ENCODE measurements at places on chromosomes 4 and X. TPM values are rescaled to one million over a fixed set of nuclear protein-coding genes. Genes with fewer than 3 reads are reported as not detected.
A peak's percentile ranks its signal among the peaks of the same experiment; 100 is the strongest.

GRCh38 chr4:94365304-94365703 lies 22.7 kb upstream of the HPGDS start:
- DNase-seq = no peak

DNA sequence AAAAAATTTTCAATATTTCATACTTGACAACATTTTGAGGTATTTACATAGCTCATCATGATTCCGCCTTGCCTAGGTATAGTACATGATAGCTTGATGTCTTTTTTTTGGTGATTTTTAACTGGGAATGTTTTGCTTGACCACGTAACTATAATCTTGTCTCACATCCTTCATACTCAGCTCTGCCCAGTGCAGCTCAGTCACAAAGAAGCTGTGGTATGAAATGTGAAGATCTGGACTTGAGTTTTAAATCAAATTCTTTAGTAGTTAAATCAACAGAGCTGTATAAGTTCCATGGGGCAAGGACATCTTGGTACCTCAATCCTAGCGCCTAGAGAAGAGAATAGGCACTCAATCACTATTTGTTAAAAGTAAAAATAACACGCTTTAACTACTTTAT lies 276.3 kb upstream of the DKK2 start:
- no peak for DNase-seq

GRCh38 chr4:155741546-155741945 lies 17.3 kb upstream of the GUCY1B1 start:
- DNase-seq = no peak

GRCh38 chr4:80186676-80187075 lies 10.6 kb upstream of the PRDM8 start:
- no peak for DNase-seq

GRCh38 chrX:39869846-39870601 lies 227.7 kb downstream of the BCOR start:
- no peak for DNase-seq

DNA sequence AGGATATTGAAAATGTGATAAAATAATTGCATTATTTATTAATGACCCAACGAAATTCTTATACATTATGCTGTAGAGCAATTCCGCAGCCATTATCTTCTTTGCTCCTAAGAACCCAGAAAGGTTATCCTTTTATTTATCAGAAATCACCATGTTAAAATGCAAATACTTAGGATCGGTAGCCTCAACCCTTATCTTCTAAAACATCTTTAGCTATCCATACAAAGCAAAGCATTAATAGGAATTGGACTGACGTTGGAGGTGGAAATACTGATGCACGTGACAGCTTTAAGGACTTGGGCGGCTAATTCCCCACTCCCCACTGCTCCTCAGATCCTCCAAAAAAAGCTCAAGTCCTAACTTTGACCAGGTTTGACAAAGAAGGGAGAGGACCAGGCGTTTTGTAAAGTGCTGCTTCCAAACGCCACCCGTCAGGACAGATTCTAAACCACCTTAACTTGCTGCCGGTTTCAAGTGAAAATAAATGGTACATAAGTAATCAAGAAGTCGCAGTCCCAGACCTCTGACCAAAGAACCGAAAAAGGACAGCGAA lies 539 bp upstream of the SPCS3 start:
- no peak for DNase-seq

- no peak for DNase-seq
Observed at GRCh38 chr4:138393886-138394610, 151.9 kb upstream of the SLC7A11 start.

- DNase-seq = no peak
Observed at GRCh38 chr4:40547789-40548132, 81.9 kb downstream of the RBM47 start.

SOWAHD gene
- 2.2 TPM for total RNA-seq

GRCh38 chr4:111854494-111855087 lies 290.7 kb upstream of the FAM241A start:
- DNase-seq = no peak

KCTD8 gene
- total RNA-seq = not detected

MTNR1A gene
- not detected for total RNA-seq

SPANXC gene
- not detected for total RNA-seq

DNA sequence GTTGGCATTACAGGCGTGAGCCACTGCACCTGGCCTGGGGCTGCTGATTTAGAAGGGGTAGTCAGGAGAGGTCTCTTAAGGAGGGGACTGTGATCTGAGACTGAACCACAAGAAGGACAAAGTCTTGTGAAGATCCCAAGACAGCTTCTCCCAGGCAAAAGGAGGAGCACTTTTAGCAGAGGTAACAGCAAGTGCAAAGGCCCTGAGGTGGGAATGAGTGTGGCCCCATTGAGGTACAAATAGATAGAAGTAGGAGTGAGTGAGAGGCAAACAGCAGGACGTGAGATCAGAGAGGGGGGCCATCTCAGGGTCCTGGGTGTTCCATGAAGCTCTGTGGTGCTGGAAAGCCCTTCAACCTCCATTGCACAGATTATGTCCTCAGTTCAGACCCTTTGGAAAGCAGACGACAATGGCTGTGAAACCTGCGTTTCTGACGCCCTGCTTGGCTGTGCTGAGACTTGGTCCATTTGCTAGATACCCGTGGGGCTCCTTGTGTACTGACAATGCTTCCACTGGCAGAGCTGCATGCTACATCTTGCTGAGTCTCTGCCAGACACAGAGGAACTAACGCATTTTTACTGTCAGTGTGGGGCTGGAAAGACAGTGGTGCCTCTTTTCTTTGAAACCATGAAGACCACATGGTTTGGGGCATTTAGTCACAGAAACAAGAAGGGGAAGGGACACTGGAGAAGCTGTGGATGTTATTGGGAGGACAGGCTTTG lies 1.3 kb upstream of the CCKAR start:
- DNase-seq = no peak

TMEM47 gene
- total RNA-seq = 2.2 TPM

DNA sequence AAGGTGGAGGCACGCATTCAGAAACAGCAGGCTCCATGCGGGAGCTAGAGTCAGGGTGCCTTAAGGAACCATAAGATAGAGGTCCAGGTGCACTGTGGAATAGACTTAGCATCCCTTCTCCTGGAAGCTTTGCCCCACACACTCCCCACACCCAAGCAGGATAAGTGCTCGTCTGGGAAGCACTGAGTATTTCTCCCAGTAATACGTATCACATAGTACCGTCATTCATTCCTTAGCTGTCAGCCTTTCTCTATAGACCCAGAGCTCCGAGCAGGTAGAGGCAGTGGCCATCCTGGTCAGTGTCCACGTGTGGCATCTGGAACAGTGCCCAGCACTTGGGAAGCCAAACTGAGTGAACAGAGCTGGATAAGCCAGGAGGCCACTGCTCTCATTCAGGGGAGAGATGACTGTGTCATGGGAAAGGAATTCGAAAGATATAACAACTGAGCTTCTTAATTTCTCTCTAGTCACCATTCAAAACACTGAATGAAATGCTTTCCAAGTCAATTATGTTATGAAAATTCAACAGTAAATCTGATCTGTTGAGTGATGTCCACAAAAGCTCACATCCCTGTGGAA lies 9.9 kb downstream of the APBB2 start:
- DNase-seq = no peak

GRCh38 chrX:132594129-132594528 lies 105.3 kb upstream of the MBNL3 start:
- no peak for DNase-seq

DNA sequence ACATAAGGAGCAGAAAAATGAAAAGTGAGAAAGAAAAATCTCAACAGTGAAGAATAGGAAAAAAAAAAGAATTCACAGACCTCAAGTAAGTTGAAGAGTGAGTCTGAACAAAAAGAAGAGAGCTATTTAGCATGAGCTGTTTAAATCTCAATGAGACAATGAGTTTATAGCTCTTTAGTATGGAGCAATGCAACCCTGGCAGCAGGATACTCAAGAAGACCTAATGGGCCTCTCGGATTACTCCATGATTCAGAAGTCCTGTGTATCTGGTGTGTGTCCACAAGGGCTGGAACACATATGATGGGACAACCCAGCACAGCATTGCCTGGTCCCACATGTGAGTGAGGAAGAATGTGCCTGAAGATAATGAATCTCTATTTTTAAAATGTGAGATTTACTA lies 563.1 kb upstream of the INTU start:
- DNase-seq = no peak

ENOPH1 gene
- 67.6 TPM for total RNA-seq

DNA sequence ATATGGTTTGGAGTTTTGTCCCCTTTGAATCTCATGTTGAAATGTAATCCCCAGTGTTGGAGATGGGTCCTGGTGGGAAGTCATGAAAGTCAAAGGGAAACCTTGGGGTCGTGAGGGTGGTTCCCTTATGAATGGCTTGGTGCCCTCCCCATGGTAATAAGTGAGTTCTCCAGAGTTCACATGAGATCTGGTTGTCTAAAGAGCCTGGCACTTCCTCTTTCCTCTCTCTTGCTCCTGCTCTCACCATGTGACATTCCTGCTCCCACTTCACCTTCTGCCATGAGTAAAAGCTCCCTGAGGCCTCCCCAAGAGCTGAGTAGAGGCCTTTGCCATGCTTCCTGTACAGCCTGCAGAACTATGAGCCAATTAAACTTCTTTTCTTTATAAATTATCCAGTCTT lies 5.5 kb upstream of the IL15 start:
- no peak for DNase-seq

- DNase-seq = no peak
Observed at GRCh38 chr4:173526027-173526482, 4.0 kb downstream of the HAND2 start.

F9 gene
- not detected for total RNA-seq

DNA sequence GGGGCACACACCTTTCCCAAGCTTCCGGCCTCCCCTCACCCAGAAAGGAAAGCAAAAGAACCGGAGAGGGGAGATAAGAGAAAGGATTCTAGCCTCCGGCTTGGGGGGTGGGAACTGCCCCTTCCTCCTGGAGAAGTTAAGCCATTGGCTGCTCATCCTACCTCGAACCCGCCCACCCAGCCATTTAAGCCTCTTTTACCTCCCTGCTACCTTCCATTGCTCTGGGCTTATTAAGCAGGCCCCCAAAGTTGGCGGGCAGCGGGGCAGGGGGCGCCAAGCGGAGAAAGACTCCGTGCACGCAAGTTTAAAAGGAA lies 2.3 kb downstream of the MAML3 start:
- DNase-seq = peak; percentile 95

DNA sequence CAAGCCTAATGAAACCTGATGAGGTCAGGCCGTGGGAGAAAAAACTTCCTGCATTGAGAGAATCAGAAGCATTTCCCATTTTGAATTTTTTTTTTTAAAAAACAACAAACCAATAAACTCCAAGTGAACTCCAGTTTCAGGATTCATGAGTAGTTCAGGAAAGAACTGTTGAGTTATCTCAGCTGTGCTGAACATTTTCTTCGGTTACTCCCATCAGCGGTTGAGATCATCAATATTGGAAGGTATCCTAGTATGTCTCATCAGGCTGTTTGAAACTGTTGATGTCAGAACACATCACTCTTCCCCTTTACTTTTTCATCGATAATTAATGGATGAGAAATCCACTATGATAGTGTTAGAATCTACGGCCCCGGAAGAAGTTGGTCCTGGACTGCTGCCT lies 82.4 kb upstream of the ADGRG2 start:
- DNase-seq = no peak

- DNase-seq = no peak
Observed at GRCh38 chrX:79065696-79066095, 78.8 kb upstream of the GPR174 start.

NR3C2 gene
- total RNA-seq = 0.12 TPM

DNA sequence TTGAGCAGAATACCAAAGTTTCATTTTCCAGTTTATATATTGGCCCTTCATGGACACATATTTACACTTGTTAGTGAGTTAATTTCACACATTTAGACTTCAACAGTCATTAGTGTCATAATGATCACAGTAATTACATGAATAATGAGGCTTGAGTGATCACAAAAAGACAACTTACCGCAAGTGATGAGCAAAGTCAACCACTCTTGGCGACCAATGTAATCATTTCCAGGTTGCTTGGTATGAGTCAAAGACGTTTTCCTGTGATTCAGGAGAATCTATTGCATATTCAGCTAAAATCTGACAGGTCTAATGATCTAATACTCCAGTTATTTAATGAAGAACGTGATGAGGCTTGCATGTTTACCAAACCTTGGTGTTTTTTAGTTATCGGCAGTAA lies 407.9 kb upstream of the TENM3 start:
- DNase-seq = no peak

NAP1L5 gene
- total RNA-seq = not detected

BGN gene
- 9.0 TPM for total RNA-seq

TMEM271 gene
- total RNA-seq = not detected

POLN gene
- 1.2 TPM for total RNA-seq

GRCh38 chr4:108314900-108315589 lies 146.3 kb upstream of the LEF1 start:
- DNase-seq = no peak

GRCh38 chr4:112130906-112131305 lies 14.3 kb upstream of the FAM241A start:
- DNase-seq = no peak

GRCh38 chr4:164542431-164542830 lies 211.5 kb upstream of the SMIM31 start:
- no peak for DNase-seq

TECRL gene
- not detected for total RNA-seq

SH3D19 gene
- total RNA-seq = 57.8 TPM

DNA sequence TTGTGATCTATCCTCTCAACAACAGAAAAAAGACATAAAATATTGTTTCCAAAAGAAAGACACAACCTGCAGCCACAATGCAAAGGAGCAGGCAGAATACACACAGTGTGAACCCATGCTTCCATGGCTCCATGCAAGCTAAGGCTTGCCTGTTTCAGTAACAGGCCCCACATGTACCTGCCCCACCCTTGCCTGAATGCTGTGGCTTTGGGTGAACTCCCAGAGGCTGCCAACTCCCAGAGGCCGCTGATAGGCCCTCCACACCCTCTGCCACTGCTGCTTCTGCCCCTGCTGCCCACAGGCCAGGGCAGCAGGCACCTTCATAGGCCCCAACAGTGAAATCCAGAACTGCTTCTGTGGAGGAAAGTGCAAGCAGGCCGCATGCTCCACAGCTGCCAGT lies 313.9 kb downstream of the CHIC1 start:
- DNase-seq = no peak
